HAP-1 (cell line): ENCODE measurements at places on chromosomes 1 and 21.

- DNase-seq: no peak
Measured at GRCh38 chr1:76186554-76187170, 112.1 kb downstream of the ST6GALNAC3 start.

DNA sequence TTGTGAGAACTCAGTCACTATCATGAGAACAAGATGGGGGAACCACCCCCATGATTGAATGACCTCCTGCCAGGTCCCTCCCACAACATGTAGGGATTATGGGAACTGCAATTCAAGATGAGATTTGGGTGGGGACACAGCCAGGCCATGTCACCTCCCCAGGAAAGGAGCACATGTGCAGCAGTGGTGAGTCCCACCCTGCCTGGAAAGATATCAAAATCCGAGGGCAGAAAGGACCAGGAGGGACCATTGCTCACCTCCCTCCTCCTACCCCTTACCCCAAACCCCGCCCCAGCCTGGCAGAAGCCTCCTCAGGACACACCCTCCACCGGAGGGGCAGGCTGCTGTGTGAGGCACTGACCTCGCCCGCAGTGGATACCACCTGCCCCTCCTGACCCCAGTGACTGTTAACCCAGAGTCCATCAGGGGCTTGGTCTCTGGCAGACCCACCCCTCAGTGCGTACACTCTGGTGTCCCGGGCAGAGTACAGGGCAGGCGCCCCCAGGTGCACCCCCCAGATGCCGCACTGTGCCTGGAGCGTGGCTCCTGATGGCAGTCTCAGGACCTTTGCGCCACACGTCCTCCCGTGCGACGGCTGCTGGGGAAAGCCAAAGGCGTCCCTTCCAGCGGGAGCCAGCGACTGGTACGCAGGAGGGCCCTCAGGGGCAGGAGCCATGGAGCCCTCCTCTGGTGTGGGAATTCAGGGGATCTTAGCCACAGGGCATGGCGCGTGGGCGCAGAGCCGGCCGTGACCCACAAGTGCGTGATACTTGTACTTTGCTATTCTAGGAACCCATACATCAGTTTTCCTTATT lies 20.9 kb downstream of the PDXK start:
- no peak for DNase-seq

DNA sequence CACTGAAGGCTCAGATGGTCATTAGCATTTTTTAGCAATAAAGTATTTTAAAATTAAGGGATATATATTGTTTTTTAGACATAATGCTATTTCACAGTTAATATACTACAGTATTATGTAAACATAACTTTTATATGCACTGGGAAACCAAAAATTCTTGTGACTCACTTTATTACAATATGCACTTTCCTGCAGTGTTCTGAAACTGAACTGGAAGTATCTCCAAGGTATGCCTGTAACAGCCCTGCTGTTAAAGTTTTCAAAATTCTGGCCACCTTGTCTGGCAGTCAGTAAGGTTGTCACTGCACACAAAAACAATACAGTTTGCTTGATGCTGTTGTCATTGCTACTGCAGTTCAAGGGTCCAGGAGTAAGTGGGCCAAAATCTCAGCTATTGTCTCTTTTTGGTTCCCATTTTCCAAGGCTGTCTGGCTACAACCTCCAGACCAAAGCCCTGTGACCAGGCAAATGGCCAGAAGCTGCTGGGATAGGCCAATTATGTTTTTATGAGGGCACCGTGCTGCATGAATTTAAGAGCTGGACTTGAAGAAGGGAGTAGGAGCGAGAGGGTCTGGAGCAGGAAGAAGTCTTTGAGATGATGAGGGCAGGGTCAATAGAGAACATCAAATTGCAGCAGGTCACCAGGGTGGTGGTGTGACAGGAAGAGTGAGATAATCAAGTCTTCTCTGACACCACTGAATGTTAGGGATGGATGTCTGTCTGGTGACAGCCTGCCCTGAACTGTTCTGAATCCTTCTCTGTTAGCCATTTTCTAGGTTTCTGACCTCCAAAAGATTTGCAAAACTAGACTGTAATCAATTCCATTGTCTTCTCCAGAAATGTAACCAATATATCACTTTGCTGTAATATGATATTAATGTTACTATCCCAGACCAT lies 82.3 kb upstream of the CACHD1 start:
- no peak for DNase-seq

- DNase-seq: no peak
Measured at GRCh38 chr1:184800876-184801275, 46.2 kb upstream of the EDEM3 start.

DNA sequence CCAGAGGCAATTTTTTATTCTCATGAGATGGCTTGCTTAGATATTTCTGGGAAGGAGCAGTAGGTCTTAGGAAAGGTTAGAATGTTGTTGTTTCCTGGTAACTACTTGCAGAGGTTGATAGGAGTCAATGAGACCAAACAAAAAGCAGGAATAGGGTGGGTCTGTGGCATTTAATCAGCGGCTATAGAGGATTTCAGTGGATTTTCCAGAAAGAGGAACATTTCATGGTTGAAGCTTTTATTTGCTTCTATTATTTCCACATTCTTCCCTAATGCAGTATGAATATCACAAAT lies 111.3 kb upstream of the PALMD start:
- DNase-seq: no peak

GRCh38 chr1:223515421-223515820 lies 122.2 kb downstream of the CCDC185 start:
- DNase-seq: no peak

- DNase-seq: no peak
Measured at GRCh38 chr1:79629414-79629813, 622.9 kb upstream of the ADGRL4 start.

DNA sequence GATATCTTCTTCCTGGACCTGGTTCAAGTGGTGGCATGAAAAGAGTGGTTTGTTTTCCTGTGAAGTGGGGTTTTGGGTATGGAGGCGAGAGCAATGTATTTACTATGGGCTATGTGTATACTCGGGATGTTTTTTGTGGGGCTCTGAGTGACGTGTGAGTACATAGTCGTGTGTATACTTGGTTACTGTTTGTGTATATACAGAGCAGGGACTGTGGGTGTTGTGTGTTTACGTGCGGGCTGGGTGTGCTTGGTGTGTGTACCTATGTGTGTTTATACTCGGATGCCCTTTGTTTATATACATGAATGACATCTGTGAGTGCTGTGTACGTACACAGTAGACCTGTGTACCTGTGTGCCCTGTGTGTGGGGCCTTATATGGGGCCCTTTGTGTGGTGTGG lies 50.0 kb downstream of the YARS1 start:
- DNase-seq: no peak
